ENCODE measurements at places on chromosomes 6 and 20.

DNA sequence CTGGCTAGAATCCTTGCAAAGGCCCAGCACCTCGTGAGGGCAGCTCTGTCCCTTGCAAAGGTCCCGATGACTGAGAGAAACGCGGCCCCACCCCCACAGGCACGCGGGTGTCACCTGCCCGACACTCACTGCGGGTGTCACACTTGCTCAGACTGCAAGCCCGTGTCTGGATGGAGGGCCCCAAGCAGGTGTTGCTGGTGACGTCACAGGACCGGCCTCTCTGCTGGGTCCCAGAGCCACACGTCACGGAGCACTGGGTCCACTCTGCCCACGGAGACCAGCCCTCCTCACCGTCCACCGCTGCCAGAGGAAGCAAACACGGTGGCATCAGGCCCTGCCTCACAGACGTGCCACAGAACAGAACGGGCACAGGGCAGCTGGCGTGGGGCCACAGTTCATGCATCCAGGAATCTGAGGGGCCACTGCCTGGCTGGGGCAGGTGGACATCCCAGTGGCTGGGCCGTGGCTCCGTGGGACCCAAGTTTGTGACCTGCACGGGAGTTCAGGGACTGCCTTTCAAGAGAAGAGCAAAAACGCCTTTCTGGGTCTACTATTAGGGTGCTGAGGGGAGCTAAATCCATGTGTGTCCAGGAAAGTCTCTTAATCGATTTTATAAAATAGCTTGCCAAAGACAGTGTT is 16.0 kb downstream of the THBS2 start:
- no peak for DNase-seq

DNA sequence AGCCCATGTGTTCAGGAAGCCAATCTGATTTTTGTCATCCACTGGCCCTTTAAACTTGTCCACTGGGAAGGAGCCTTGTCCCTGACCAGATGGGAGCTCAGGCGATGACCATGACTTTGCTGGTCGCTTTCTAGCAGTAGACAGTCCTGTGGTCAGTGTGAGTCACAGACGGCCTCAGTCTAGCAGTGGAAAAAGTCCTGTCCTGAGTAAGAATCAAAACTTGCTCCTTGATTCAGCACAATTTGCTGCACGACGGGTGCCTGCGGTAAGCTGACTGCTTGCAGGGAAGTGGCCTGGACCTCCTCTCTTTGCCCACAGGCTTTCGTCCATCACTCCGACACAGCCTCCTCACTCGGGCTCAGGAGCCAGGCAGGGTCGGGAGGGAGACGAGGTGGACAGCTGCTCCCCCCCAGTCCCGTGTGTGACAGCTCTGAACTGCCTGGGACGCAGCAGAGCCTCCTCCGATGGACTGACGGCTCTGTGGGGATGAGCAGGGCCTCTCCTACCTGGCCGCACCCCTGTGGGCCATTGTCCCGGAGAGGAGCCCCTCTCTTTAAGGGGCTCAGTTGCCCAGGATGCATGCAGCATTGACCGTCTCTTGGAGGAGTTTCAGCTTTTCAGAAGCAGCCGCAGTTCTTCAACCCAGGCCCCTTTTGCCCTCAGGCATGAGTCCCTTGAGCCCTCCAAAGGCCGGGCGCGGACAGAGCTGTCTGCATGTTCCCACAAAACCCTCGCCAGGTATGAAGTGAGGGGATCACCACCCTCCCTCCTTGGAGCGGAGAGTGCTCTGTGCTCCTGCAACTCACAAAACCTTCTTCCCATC is 209.2 kb downstream of the ANKRD60 start:
- peak; percentile 65 for DNase-seq

DNA sequence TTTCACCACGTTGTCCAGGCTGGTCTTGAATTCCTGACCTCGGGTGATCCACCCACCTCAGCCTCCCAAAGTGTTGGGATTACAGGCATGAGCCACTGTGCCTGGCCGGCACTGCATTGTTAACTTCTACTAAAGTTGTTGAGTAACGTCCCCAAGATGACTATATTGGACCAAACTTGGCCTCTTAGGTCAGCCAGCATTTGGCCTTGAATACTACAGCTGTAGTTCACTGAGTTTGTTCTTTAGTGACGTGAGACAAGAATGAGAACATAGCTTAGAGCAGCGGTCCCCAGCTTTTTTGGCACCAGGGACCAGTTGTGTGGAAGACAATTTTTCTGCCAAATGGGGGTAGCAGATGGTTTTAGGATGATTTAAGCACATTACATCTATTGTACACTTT is 237.1 kb downstream of the TBC1D7 start:
- no peak for DNase-seq

GRCh38 chr20:50398064-50398463 is 112.1 kb upstream of the PTPN1 start:
- no peak for DNase-seq

DNA sequence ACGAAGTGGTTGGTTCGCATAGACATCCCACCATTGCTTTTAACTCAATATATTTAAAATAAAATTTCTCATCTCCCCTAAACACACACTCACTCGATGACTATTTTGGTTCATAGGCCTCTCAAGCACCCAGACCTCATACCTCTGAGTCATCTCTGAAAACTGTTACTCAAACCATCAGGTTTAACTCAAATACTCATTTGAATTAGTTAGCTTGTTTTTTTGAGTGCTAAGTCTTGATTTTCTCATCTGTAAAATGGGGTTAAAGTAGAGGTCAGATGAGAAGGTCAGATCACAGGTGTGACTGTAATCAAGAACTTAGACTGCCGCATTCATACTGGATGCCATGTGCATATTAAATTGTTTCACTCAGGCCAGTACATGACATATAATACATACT is 243.9 kb upstream of the TENT5A start:
- no peak for DNase-seq

- DNase-seq, result peak; percentile 85
Observed at GRCh38 chr6:154410619-154411072, 54.0 kb upstream of the IPCEF1 start.

GRCh38 chr20:59606566-59606965 is 2.2 kb downstream of the PHACTR3 start:
- DNase-seq, result no peak

DNA sequence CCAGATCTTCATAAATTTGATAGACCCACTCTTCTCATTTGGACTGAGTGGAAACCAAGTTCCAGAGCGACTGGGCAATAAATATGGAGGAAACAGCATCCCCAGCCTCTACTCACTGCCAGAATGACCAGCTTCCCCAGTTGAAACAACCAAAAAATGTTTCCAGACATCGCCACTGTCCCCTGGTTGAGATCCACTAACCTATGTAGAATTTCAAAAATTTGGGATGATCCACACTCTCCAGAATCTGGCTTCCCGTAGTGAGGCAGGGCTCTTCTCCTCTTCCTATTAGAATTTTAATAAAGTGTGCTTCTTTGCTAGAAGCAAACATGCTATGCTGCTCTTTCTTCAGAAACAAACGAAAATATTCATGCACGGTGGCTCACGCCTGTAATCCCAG is 287.0 kb upstream of the SUPT3H start:
- DNase-seq, result no peak

- no peak for DNase-seq
Observed at GRCh38 chr6:156348849-156349248, 428.3 kb upstream of the ARID1B start.

GRCh38 chr6:64955435-64955848 is 751.6 kb downstream of the EYS start:
- DNase-seq, result no peak

DNA sequence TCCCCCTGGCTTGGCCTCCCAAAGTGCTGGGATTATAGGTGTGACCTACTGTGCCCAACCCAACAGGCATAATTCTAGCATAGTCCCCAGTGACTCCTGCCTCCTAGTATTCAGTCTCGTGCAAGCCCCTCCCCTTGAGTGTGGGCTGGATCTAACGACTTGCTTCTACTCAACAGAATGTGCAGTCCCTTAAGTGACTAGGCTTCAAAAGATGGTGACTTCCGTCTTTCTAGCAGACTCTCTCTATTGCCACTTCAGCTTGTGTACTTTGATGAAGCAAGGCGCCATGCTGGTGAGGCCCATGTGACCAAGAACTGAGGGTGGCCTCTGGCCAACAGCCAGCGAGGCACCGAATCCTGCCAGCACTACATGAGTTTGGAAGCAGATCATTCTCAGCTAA is 109.6 kb upstream of the TRAF3IP2 start:
- DNase-seq, result no peak

DNA sequence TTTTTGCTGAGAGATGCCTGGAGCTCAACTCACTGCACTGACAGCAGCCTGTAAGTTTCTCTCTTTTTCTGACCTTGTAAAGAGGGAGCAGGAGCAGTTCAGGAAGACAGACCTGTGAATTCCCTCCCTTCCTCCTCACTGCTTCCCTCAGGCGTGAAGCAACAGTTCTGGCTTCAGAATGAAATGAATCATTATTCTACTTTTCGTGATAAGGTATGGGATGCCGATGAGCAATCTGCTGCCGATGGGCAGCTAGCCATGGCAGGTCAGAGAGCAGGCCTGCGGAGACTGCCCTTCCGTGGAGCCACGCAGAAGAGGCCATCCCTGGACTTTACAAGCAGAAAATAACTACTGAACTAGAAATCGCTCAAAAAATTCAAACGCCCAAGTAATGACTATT is 426.5 kb upstream of the RNF217 start:
- DNase-seq, result no peak

GRCh38 chr20:45937765-45938164 is 3.3 kb downstream of the PCIF1 start:
- DNase-seq, result no peak

GRCh38 chr6:10875026-10875425 is 6.8 kb downstream of the GCM2 start:
- no peak for DNase-seq
